Trophoblast cell (in vitro differentiated cells and primary cell): ENCODE measurements at places on chromosomes 1 and 21.

GRCh38 chr1:234920136-234920842 lies 208.3 kb downstream of the TOMM20 start:
- no peak for DNase-seq
- H3K27me3 ChIP-seq: no peaks in the 10 kb centered on the region
- no peak overlapping the region for H3K27ac ChIP-seq
- H3K4me1 ChIP-seq: peaks cover 14% of the 10 kb centered on the region

GRCh38 chr1:155940993-155941844 lies at the start of gene RXFP4:
RXFP4 (plus strand) TSS chr1:155941638; CDS start chr1:155941710, 72 bp downstream.
- H3K27ac ChIP-seq: no peak within 1 kb of the TSS
- no peak within 1 kb of the TSS for H3K4me3 ChIP-seq
- no peak for DNase-seq
- H3K36me3 ChIP-seq: peaks cover 4% of the 10 kb centered on the region
- no peaks in the 10 kb centered on the region for H3K27me3 ChIP-seq
- no peaks in the 10 kb centered on the region for H3K4me1 ChIP-seq

DNA sequence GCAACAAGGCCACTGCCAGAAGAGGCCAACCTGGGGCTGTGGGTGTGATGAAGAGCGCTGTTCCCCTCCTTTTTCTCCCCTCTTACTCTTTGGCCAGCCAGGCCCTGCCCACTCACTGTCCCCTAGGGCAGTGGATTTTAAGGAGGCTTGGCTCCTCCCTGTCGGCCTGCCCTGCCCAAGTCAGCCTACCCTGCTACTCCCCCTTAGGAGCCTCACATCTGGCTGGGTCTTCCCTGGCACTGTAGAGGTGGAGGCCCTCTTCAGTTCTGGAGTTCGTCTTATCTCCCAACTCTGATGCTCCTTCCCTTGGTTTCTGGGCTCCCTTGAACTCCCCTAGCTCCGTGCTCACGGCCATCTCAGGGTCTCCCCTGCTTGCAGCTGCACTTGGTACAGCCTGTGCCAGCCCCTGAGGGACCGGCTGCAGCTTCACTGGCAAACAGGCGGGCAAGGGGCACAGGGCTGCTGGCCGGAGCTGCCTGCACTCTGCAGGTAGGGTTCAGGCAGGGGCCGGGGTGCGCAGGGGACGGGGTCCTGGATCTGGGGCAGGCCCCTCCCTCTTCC lies 4.0 kb downstream of the AMPD2 start:
- H3K27me3 ChIP-seq: no peaks in the 10 kb centered on the region
- no peak overlapping the region for H3K4me3 ChIP-seq
- peaks cover 29% of the 10 kb centered on the region for H3K36me3 ChIP-seq
- H3K27ac ChIP-seq: no peak overlapping the region
- peaks cover 6% of the 10 kb centered on the region for H3K4me1 ChIP-seq
- no peak for DNase-seq

- no peak for DNase-seq
- H3K27me3 ChIP-seq: no peaks in the 10 kb centered on the region
- H3K4me3 ChIP-seq: no peak overlapping the region
- H3K36me3 ChIP-seq: peaks cover 12% of the 10 kb centered on the region
- no peaks in the 10 kb centered on the region for H3K4me1 ChIP-seq
Observed at GRCh38 chr1:77938651-77939050, 40.2 kb downstream of the FUBP1 start.

DNA sequence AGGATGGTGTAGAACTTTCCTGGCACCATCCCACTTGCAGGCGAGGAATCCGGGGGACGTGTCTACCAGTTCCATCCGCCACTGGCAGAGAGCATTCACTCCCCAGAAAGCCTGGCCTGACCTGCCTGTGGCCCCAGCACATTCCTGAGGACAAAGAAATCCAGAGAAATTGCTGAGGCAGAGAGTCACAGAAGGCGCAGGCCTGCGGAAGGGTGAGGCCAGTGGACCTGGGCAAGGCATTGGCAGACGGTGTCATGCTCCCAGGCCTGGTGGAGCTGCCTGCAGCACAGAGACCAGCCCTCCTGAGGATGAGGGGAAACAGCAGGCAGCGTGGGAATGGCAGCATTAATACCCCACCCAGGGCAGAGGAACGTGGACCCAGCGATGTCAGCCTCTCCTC lies 81.2 kb upstream of the F3 start:
- H3K27me3 ChIP-seq: no peaks in the 10 kb centered on the region
- no peak overlapping the region for H3K4me3 ChIP-seq
- peak overlapping the region; percentile 84 for H3K27ac ChIP-seq
- H3K4me1 ChIP-seq: peaks cover 37% of the 10 kb centered on the region
- DNase-seq: peak; percentile 87
- no peaks in the 10 kb centered on the region for H3K36me3 ChIP-seq

DNA sequence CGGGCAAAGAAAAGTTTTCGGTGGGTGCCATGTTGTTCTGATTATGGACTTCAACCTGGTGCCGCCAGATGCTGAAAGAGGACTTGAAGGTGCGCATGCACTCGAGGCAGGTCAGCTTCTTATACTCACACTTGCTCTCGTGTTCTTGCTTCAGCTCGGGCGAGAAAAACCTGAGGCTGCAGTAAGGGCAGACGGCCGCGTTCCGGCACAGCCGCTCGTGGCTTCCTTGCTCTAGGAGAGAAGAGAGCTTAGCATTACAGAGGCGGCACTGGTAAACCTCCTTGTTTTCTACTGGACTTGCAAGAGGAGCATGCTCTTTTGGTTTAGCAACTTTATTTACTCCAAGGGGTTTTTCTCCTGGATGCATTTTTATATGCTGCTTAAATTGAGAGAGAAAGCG lies 18.5 kb downstream of the ZBTB21 start:
- peaks cover 23% of the 10 kb centered on the region for H3K36me3 ChIP-seq
- DNase-seq: no peak
- H3K27me3 ChIP-seq: no peaks in the 10 kb centered on the region
- H3K4me1 ChIP-seq: no peaks in the 10 kb centered on the region

- no peak for DNase-seq
- peak overlapping the region; percentile 77 for H3K27ac ChIP-seq
- H3K27me3 ChIP-seq: no peaks in the 10 kb centered on the region
- peaks cover 11% of the 10 kb centered on the region for H3K36me3 ChIP-seq
- peak overlapping the region; percentile 82 for H3K4me3 ChIP-seq
Observed at GRCh38 chr1:23558872-23559135, 497 bp downstream of the ID3 start.

- peak overlapping the region; percentile 26 for H3K27ac ChIP-seq
- peak; percentile 76 for DNase-seq
- H3K4me1 ChIP-seq: peaks cover 5% of the 10 kb centered on the region
- no peaks in the 10 kb centered on the region for H3K36me3 ChIP-seq
- H3K27me3 ChIP-seq: no peaks in the 10 kb centered on the region
Observed at GRCh38 chr1:170162459-170163246, 16.9 kb downstream of the NTMT2 start.

DNA sequence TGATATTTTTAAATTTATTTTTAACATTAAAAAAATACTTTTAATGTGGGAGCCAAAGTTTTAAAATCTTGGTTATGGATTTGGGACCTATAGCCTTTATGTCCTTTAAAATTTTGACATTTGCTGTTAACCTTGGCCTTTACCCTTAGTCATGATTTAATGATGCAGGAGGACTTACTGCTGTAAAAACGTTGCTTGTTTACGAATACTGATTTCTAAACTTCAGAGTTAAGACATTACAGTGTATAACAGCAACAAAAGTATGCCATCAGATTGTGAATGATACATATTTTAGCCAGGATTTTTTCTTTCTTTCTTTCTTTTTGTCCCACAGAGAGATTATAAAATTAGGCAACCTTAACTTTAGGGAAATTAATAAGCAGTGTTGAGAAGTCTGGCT lies 8.9 kb downstream of the RBM15 start:
- no peak overlapping the region for H3K27ac ChIP-seq
- no peaks in the 10 kb centered on the region for H3K27me3 ChIP-seq
- no peaks in the 10 kb centered on the region for H3K4me1 ChIP-seq
- peaks cover 13% of the 10 kb centered on the region for H3K36me3 ChIP-seq
- no peak overlapping the region for H3K4me3 ChIP-seq
- DNase-seq: peak; percentile 13

GRCh38 chr1:93673163-93673829 lies 8.3 kb downstream of the BCAR3 start:
- H3K36me3 ChIP-seq: peaks cover 19% of the 10 kb centered on the region
- H3K4me3 ChIP-seq: no peak overlapping the region
- DNase-seq: peak; percentile 92
- peak overlapping the region; percentile 31 for H3K27ac ChIP-seq
- no peaks in the 10 kb centered on the region for H3K27me3 ChIP-seq
- H3K4me1 ChIP-seq: peaks cover 16% of the 10 kb centered on the region

DNA sequence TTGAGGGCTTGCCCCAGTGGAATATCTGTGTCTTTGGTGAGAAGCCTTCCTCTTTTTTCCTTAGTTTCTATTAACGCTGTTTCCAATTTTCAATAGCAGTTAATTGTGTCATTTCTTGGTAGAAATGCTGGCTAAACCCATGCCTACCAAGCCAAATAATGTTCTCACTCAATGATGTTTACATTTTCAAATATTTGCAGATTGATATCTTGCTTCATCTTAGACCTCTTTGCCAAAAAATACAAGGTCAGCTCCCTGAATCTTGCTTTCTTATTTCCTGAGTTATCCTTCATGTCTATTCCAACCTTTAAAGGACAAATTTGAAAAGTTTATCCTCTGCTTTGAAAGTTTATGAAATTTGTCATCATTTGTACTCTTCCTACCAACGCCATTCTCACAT lies 5.1 kb downstream of the KCNJ15 start:
- DNase-seq: no peak
- no peaks in the 10 kb centered on the region for H3K27me3 ChIP-seq
- H3K27ac ChIP-seq: no peak overlapping the region

DNA sequence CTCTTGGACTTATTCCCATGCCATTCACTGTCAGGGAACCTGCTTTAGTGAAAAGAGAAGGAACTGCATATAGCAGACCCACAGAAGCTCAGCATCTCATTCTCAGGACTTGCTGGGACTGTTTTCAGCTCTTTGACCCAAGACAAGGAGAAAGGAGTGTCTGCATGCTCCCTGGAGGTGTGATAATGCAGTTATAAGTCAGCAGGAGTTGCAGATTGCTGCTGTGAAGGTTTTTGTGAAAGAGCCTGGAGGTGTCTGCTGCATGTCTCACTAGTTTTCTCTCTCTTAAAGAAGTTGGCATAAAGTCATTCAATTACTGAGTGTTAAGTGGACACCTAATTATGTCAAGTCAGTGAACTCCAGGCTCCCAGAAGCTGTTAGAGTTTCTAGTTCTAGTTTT lies 343.4 kb downstream of the BRINP2 start:
- H3K27ac ChIP-seq: no peak overlapping the region
- no peaks in the 10 kb centered on the region for H3K4me1 ChIP-seq
- H3K4me3 ChIP-seq: no peak overlapping the region
- no peaks in the 10 kb centered on the region for H3K27me3 ChIP-seq

DNA sequence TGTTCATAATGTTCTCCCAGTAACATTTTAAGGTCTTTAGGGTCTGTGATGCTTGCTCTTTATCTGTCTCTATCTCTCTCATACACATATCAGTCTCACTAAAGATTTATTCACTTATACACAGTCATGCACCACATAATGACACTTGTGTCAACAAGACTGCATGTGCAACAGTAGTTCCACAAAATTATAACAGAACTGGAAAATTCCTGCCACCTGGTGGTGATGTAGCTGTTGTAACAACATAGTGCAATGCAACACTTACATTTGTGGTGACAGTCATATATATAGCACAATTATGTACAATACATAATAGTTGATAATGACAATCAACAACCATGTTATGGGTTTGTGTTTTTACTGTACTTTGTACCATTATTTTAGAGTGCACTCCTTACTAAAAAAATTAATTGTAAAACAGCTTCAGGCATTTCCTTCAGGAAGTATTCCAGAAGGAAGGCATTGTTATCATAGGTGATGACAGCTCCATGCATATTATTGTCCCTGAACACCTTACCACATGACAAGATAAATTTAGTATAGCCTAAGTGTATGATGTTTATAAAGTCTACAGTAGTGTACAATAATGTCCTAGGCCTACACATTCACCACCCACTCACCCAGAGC lies 8.1 kb downstream of the TDRD5 start:
- peak; percentile 50 for DNase-seq
- H3K4me3 ChIP-seq: no peak overlapping the region
- no peak overlapping the region for H3K27ac ChIP-seq
- no peaks in the 10 kb centered on the region for H3K36me3 ChIP-seq
- H3K27me3 ChIP-seq: no peaks in the 10 kb centered on the region

GRCh38 chr1:163357378-163357777 lies 35.6 kb downstream of the NUF2 start:
- no peaks in the 10 kb centered on the region for H3K36me3 ChIP-seq
- no peaks in the 10 kb centered on the region for H3K4me1 ChIP-seq
- H3K27ac ChIP-seq: no peak overlapping the region
- no peak overlapping the region for H3K4me3 ChIP-seq

- no peaks in the 10 kb centered on the region for H3K36me3 ChIP-seq
- DNase-seq: no peak
- H3K4me1 ChIP-seq: peaks cover under 1% of the 10 kb centered on the region
- no peak overlapping the region for H3K4me3 ChIP-seq
- no peaks in the 10 kb centered on the region for H3K27me3 ChIP-seq
- no peak overlapping the region for H3K27ac ChIP-seq
Observed at GRCh38 chr1:111471012-111471411, 2.8 kb upstream of the C1orf162 start.

DNA sequence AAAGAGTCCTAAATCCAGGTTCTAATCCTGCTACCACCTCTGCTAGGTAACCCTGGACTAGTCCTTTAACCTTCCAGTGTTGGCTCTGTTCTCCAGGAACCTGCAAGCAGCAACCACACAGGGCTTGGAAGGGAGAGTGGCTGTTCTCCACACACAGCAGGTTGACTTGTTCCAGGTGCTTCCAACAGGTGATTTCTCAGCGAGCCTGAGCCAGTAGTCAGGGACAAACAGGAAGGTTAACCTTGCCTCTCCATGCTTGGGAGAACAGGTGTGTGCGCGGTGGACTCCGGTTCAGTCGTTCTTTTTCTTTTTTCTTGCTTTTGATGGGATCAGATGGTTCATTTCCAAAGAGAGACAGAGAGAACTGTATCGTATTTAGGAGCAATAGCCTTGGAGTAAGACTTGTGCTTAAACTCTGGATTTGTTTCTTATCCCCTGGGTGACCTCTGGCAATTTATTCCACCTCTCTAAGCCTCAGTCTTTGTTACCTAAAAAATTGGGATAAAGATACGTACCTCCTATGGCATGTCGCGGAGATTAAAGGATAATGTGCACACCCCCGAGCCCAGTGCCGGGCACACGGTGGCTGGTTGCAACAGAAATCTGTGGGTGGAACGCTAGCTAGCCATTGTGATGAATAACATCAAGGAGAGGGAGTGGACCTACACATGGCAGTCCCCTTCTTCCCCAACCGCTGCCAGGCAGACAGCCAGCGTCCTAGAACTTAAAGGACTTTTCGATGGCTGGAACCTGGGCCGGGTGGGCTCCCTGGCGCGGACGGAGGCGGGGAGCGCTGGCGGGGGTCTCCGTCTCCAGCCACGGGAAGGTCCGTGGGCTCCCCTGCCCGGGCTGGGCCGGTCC lies 583 bp upstream of the CACHD1 start:
- peaks cover 6% of the 10 kb centered on the region for H3K4me1 ChIP-seq
- DNase-seq: no peak
- H3K27me3 ChIP-seq: peaks cover 30% of the 10 kb centered on the region
- H3K27ac ChIP-seq: no peak overlapping the region

DNA sequence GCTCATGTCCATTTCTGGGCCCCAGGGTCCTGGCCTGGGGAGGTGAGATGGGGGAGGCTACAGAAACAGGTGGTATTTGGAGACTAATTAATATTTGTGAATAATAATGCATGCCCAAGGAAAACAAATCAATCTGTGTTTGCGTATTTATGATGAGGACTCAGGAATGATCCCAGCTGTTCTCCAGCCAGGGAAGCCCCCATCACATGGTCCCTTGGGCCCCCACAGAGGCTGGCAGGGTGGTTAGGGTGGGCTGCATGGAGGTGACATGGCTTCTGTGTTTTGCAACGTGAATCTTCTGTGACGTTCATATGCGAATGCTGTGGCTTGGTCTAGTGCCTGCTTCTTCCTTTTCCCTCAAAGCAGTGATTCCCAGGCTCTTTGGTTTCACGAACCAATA lies 10.5 kb downstream of the PTPRF start:
- peaks cover 65% of the 10 kb centered on the region for H3K36me3 ChIP-seq
- H3K4me1 ChIP-seq: peaks cover 46% of the 10 kb centered on the region
- no peak overlapping the region for H3K27ac ChIP-seq
- DNase-seq: no peak
- H3K27me3 ChIP-seq: no peaks in the 10 kb centered on the region
